ENCODE measurements at places on chromosomes 5 and 9.

- DNase-seq = no peak
Observed at GRCh38 chr5:149611326-149611725, 30.0 kb downstream of the ARHGEF37 start.

DNA sequence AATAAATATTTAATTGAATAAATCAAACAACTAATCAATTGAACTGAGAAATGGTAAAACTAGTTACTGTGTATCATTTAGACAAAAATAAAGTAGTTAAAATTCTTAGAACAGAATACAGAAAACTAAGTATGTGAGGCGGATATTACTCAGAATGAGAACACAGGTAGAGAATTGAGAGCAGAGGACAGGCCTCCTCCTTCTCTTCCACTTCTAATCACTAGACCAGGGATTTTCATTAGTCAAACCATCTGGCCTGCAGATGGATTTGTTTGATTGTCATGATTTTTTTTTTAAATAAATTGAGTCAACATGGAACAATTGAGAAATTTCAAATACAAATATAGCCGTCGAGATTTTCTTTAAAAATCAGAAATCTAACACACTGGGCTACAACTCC lies 198.6 kb upstream of the HMHB1 start:
- DNase-seq = no peak

- no peak for DNase-seq
Observed at GRCh38 chr5:180428598-180428997, 65.6 kb upstream of the CNOT6 start.

DNA sequence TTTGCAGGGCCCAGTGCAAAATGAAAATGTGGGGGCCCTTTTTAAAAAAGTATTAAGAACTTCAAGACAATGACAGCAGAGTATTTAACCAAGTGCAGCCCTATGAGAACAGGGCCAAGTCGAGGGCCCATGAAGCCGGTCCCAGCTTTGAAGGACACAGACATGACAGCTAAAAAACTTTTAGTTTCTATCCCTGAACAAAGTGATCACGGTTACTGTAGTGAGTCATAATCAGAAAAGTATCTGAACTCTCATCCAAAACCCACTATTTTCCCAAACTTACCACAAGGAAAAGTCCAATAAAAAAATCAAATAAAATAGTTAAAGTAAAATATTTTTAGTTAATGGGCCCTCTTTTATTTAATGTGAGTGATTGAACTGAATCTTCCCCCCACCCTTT lies 126.0 kb downstream of the MEF2C start:
- no peak for DNase-seq

- DNase-seq = no peak
Observed at GRCh38 chr5:35194635-35195471, 35.4 kb downstream of the PRLR start.

- no peak for DNase-seq
Observed at GRCh38 chr5:176810081-176810597, at the start of gene UNC5A. UNC5A (plus strand) TSS chr5:176810559; CDS start chr5:176810751, 192 bp downstream.

- DNase-seq = peak; percentile 37
Observed at GRCh38 chr9:128689820-128690683, 1.0 kb downstream of the SET start.

DNA sequence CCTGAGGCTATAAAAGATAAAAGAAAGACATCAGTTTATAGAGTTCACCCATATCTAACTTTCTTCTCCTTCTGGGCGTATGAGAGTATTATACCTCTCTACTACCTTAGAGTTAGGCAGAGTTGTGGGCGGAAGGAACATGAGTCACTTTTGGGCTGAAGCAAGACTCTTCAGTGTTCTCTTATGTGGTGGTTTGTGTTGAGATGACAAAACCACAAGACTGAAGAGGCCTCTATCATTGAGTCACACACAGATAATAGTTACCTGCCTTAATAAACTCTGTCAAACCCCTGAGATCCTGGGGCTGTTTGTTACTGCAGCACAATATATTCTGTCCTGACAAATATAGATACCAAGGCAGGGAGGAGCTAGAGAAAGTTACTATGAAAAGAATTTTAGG lies 184.2 kb downstream of the EFNA5 start:
- peak; percentile 26 for DNase-seq
